Pancreas (tissue), 10 donors: ENCODE measurements at places on chromosomes 2 and 18. TPM values are rescaled to one million over a fixed set of nuclear protein-coding genes. Genes with fewer than 3 reads are reported as not detected.

DNA sequence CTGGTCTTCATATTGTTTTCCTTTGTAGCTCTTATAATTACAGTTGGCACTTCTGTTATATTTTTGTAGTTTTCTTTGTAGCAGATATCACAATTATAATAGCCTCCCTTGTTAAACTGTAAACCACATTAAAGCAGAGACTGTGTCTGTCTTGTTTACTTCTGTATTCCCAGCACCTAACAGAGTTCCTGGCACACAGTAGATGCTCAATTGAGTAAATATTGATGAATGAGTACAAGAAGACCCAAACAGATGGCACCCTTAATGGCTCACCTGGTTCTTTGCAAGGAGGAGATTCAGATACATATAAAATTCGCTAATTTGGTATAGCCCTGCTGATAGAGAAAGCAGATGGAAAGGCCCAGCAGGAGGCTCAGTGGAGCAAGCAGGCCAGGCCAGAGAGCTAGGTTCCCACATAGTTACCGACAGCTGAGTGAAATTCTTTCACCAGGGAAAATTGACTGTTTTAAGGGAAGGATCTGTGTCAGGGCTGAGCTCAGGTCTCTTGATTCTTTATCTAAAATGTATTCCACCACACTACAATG is 120.1 kb downstream of the NUP35 start:
- DNase-seq, result no peak

HOXD9 gene
- polyA plus RNA-seq, result 1.1 TPM

GRCh38 chr2:137193401-137193800 is 428.1 kb downstream of the THSD7B start:
- DNase-seq, result no peak

DNA sequence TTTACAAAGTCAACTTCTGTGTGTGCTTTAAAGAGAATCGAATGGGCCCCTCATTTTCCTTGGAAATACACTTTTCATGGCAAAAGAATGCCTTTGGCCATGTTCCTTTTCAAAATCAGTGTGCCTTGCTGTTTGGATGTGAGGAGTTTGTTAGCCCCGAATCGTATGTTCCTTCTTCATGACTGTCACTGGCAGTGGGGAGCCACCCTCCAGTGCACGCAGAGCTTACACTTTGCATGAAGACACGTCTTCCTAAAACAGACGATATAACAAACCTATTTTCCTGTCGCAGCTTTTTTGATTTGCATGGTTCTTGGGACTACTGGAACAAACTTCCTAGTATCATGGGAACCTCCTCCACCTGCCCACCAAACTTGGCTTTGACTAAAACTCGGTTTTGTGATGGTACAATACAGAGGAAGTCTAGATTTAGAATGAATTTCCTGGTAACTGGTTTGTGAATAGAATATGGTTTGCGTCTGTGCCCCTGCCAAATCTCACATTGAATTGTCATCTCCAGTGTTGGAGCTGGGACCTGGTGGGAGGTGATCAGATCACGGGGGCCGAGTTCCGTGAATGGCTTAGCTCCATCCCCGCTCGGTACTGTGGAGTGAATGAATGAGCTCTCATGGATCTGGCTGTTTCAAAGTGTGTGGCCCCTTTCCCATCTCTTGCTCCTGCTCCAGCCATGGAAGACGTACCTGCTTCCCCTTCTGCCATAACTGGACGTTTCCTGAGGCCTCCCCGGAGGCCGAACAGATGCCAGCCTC is 194.9 kb downstream of the TWIST2 start:
- DNase-seq, result no peak

GRCh38 chr2:109266496-109266895 is 137.5 kb downstream of the SH3RF3 start:
- DNase-seq, result no peak
